ENCODE measurements at places on chromosomes 5 and 9. TPM values are rescaled to one million over a fixed set of nuclear protein-coding genes. Genes with fewer than 3 reads are reported as not detected.

The LTC4S gene
- total RNA-seq: not detected

The VLDLR gene
- total RNA-seq: 4.6 TPM

The PTGR1 gene
- 24.8 TPM for total RNA-seq

The PCDHGA1 gene
- total RNA-seq: 2.5 TPM

The FAM169A gene
- total RNA-seq: 13.1 TPM

The BARHL1 gene
- total RNA-seq: not detected

The C7 gene
- total RNA-seq: not detected

The GPR151 gene
- total RNA-seq: not detected

The NUDT12 gene
- total RNA-seq: 6.4 TPM

The RNF183 gene
- total RNA-seq: not detected

The LRRC70 gene
- total RNA-seq: 0.11 TPM

The MSX2 gene
- total RNA-seq: 4.3 TPM

The SHISAL2B gene
- not detected for total RNA-seq

The ITGA2 gene
- total RNA-seq: 10.9 TPM

The GAPT gene
- total RNA-seq: not detected

The SPATA31A5 gene
- not detected for total RNA-seq

The BTNL3 gene
- total RNA-seq: not detected

The DMGDH gene
- total RNA-seq: not detected

The RLN2 gene
- not detected for total RNA-seq

All from A375 (cell line).